ENCODE measurements at places on chromosomes 3 and 15.

DNA sequence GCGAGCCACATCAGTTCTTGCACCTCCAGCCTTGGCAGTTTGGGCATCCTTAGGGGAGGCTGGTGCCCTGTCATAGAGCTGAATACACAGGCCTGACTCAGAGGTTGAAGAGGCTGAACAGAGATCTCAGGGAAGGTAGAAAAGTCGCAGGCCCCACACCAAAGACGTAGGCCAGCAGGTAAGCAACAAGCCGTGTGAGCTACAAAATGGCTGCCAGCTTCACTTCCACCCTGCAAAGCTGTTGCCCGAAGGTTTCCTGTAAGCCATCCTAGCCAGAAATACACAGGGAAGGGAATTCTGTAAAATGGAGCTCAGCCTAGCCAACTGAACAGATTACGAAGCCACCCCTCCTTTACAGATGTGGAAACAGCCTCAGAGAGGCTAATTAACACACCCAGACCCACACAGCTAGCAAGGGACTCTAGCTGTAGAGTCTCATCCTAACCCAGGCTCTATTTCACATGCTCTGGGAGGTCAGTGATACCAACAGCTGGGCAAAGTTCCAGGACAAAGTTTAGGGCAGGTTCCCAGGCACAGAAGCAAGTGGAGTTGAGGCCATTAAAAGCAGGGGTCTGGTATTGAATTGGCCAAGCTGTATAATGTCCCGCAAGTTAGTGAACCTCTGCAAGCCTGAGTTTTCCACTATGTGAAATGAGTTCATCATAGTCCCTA, 66.3 kb upstream of the RASGRF1 start:
- no peak for DNase-seq

DNA sequence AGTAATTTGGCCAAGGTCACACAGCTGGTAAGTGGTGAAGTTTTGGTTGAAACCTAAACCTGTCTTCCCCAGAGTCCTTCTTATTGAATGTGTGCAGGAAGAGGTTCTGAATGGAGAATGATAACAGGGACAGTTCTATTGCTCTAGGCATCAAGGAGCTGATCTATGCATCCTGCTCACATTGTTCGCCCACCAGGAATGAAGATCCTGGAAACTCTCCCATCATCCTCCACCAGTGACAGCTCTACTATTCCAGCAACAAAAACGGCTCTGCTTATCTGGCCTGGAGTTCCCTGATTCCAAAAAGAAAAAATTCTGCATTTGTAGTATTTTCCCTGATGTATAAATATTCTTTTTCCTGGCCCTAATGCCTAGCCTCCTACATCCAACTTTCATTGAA, 16.4 kb upstream of the TNFAIP8L3 start:
- no peak for DNase-seq

- no peak for DNase-seq
Measured at GRCh38 chr15:52023169-52023922, 4.3 kb downstream of the MAPK6 start.

DNA sequence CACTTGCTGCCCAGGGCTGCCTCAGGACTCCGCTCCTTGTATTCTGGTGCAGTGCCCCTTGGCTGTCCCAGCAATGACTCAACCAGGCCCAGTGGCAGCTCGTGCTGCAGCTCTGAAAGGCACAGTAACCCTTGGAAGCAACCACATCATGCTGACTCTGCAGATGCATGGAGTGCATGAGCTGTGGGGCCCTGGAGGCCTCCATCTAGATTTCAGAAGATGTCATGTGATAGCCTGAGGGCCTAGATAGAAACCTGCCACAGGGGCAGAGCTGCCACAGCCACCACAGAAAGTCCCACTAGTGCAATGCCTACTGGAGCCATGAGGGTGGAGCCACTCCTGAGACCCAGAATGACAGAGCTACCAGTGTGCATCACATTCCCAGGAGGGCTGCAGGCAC, 117.1 kb upstream of the SMAD3 start:
- peak; percentile 42 for DNase-seq

- DNase-seq: no peak
Measured at GRCh38 chr15:71003319-71003718, 110.7 kb downstream of the LRRC49 start.

DNA sequence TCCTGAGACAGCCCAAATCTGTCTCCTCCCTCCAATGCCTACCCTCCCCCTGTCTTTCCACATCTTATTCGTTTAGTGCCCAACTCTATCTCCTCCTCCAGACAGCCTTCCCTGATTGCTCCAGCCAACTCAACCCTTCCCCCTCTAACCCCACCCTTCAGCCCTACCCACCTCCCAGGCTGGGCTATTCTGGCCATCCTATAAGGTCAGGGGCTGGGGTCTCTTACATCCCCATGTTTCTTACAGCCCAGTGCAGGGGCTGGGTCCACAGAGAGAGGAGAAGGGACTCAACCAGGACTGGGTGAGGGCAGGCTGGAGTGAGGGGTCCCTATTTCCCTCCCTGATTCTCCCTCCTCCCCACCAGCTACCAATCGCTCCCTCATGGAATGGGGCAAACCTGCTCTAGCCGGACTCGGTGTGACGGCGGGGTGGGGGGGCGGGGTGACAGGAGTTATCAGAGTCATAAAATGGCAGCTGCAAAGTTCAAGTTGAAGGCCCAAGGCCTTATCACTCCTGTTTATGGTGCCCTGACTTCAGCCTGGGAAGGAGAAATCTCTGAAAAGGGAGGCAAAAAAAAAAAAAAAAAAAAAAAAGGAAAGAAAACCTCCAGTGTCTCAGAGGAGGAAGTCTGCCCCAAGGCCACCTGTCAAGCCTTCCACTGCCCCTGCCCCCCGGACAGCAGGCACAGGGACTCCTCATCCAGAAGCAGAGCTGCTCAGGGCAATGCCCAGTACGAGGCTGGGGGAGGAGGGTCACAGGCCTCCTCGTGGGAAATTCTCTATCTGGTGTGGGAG, 2.1 kb downstream of the VIPR1 start:
- no peak for DNase-seq

- no peak for DNase-seq
Measured at GRCh38 chr3:13134166-13134878, 61.1 kb upstream of the IQSEC1 start.

Measured in T1000 (cell line).